NCI-H2171 treated with DMSO at 0.1 percent for 48 hours (cell line): ENCODE measurements at places on chromosomes 3 and 15.
A peak's percentile ranks its signal among the peaks of the same experiment; 100 is the strongest.

GRCh38 chr3:46463120-46463867 lies 1.4 kb downstream of the LTF start:
- DNase-seq: no peak

- peak; percentile 60 for DNase-seq
These were observed 169.7 kb upstream of the TMCO5A start for GRCh38 chr15:37764733-37765191.

DNA sequence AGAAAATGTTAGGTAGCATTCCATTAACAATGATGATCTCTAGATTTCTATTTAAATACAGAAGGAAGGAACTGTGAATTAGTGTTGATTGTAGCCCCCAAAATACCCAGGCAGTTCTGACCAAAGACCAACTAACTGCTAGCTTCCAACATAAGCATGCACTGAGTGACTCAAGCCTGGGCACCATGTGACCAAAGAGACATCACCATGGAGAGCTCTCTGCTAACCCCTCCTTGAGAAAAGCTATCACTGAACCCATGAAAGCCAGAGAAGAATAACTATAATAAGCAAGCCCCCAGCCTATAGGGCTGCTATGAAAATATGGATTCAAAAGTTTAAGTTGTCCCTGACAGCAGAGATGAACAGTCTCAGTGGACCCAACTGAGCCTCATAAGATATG lies 310.2 kb downstream of the ULK4 start:
- DNase-seq: no peak

- no peak for DNase-seq
These were observed 38.0 kb downstream of the PRICKLE2 start for GRCh38 chr3:64187065-64187959.

- no peak for DNase-seq
These were observed 85.5 kb downstream of the FOXP1 start for GRCh38 chr3:71497971-71498444.

- DNase-seq: no peak
These were observed 5.4 kb upstream of the LRRC15 start for GRCh38 chr3:194374935-194375334.

GRCh38 chr3:42009456-42009855 lies 47.6 kb upstream of the ULK4 start:
- no peak for DNase-seq

GRCh38 chr15:31360158-31360561 lies 33.5 kb downstream of the KLF13 start:
- no peak for DNase-seq

DNA sequence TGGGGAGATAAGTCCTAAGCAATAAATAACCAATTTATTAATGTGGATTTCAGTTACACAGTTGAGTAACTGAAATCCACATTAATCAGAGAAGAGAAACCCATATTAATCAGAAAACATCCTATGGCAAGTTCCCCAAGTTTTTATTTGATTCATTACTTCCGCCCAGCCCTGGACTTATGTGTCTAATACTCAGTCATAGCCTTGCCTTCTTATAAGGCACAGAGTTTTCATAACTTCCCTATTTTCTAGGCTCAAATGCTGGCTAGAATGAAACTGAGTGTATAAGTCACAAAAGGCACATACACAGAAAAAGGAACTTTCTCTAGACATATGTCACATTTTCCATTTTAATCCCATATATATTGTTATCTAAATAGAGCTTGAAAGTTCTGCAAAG lies 28.8 kb downstream of the CD47 start:
- no peak for DNase-seq

DNA sequence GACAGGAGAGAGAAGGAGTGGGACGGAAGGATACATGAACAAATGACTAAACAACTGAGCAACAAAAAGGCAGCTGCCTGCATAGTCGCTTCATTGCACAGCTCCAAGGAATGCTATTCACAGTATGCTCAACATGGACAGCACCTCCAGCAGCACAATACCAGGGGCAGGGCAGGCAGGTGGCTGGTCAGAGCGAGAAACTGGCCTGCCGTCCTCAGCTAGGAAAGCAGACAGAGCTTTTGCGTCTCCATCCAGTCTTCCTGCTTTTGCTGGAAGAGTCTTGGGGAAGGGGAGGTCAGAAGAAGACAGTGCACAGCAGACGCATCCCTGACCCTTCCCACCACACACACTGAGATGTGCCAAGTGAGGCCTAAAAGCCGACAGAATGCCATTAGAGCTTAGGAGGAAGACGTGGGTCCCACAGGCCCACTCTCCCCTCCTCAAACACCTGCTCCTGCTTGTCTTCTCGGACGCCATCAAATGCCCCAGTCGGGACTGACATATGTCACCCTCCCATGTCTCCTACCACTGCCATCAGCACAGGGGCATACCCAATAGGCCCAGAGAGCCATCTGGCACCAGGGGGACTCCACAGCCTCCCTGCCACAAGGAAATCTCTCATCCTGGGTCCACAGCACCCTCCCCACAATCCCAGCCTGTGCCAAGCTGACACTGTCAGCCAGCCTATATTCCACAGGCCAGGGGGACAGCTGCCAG lies 3.9 kb downstream of the RAB6B start:
- DNase-seq: peak; percentile 49

DNA sequence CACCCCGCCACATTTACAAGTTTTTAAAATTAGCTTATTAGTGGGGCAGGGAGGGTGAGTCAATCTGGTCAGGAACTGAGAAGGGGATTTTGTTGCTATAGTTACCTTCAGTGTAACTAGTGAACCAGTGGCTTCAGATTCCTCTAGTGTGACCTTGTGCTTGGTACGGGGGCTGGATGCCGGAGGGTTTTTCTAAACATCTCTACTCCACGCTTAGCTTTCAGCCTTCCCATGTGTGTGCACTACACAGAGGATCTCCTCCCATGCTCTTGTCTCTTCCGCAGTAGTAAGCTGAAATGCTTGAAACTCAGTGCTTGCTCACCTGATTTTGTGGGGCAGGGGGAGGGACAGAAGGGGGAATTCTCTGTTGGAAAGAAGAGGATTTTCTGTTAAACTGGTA lies 67.9 kb upstream of the AKAP13 start:
- DNase-seq: no peak

DNA sequence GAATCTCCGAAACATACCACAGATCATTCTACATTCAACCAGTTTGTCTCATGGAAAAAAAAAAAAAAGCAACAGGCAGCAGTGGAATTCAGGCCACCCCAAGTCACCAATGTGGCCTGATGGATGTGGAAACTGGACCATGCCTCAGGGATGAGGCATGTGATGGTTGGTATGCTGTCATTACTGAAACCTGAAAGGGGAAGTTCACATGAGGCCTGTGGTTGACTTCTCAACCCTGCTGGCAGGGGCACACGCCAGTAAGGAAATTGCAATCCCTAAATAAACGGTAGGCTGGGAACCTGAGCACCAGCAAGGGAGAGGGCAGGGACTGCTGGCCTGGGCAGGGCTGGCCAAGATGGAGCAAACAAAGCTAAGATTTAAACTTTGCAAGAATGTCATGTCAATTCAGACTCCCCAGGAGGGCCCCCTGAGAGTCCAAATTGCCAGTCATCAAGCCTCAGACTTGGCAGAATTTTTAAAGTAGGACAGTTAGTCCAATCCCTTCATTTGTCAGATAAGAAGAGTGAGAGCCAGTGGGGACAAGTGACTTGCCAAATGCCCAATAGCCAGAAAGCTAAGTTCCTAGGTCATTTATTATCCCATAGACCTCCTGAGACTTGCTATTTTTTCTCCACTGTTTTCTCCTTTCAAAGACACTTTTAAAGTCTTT lies 310.4 kb downstream of the ERC2 start:
- no peak for DNase-seq

DNA sequence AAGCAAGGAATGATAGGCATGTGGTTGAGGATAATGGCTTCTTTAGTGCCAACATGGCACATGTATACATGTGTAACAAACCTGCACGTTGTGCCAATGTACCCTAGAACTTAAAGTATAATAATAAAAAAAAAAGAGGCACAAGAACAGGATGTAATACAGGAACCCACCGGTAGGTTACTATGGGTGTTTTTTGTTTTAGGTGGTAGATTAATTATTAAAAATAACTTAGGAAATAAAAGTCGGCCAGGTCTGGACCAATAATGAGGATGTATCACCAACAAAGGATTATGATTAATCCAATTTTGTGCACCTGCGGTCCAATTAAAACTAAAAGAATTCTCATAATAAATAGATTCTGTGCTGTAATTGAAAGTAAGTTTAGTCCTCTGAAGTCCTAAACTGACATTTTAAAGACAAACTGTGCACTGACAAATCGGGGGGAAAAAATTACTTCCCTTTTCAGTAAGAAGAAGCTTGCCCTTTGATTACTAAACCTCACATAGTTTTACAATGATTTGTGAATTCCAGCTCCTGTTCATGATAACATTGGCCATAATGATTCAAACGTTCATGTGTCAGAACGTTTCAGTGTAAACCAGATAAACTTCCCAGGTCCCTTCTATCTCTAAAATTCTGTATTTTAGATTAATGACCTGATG lies 62.2 kb downstream of the CASR start:
- no peak for DNase-seq

DNA sequence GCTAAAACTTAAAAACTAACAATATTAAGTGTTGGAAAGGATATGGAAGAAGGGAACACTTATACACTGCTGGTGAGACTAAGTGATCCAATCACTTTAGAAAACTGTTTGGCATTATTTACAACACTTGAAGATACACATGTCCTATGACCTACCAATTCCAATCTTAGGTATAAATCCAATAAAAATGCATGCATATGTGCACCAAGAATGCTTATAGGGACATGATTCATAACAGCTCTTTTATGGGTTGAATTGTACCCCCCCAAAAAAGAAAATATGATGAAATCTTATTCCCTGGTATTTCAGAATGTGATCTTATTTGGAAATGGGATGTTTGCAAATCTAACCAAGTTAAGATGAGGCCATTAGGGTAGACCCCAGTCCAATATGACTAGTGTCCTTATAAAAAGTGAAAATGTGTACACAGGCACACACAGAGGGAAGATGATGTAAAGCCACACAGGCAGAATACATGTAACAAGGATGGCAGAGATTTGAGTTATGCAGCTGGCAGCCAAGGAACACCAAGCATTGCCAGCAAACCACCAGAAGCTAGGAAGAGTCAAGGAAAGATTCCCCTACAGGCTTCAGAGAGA lies 15.3 kb downstream of the CCR8 start:
- DNase-seq: no peak

DNA sequence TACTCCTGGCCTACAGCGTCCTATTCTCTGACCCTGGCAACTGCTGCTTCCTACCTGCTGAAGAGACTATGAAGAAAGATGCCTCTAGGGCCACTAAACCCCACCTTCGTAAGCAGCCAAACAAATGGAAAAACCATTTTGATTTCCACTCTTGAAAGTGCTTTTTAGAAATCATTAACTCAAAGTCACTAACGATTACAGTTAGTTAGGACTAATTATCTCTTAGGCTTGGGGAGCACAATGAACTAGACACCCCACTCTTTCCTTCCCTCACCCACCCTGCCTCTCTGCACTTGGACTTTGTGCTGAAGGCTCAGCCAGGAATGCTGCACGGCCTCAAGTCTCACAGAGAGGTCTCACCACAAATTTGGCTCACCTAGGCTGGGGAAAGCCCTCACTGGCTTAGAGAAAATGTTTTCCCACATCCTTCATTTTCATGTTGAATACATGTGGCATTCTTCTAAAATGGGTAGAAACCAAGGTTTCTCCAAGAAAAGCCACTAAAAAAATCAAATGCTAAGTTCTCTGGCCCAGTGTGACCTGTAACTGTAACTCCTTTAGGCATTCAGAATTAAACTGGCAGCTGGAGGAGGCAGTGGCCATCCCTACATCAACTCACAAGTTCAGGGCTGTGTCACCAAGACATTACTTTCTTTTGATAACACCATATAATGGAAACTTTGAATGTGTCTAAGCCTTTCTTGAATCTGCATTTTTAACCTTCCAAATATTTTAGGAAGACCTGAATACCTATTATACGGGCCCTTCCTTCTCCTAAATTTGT lies 47.1 kb downstream of the NPTN start:
- no peak for DNase-seq

GRCh38 chr3:177729956-177730681 lies 532.8 kb upstream of the TBL1XR1 start:
- DNase-seq: peak; percentile 57

DNA sequence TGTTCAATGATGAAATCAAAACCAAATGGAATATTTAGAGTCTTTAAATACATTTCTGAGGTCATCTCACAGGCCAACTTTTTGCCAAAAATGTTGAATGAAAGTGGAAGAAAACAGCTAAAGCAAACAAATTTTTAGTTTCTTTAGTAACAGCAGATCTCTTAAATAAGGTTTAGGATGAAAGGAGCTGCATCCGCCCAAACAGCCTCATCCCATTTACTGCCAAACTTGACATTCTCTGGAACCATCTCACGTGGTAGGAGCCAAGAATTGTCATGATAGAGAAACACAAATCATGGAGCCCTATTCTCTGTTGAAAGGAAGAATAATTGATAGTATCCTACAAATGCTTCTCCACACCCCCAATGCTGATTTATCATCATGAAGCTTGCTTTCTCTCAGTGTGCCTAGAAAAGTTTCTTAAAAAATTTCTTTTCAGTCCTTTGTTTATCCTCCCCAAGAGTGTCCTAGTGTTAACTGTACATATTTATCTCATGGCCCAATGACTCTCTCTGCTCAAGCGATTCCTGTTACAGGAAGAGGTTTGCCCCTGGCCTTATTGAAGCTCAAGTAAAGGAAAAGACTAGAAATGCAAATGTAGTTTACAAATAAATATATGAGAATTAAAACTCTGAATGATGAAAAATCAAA lies 23.4 kb downstream of the SLC9A9 start:
- DNase-seq: no peak
